ENCODE measurements at places on chromosomes 13 and 19. TPM values are rescaled to one million over a fixed set of nuclear protein-coding genes. Genes with fewer than 3 reads are reported as not detected.
A peak's percentile ranks its signal among the peaks of the same experiment; 100 is the strongest.

- H3K27me3 ChIP-seq = peaks cover 4% of the 10 kb centered on the region
- no peak overlapping the region for H3K4me3 ChIP-seq
- H3K4me1 ChIP-seq = peaks cover 8% of the 10 kb centered on the region
- no peak overlapping the region for H3K27ac ChIP-seq
Observed at GRCh38 chr13:113928685-113929627, 44.9 kb downstream of the C13orf46 start.

DNA sequence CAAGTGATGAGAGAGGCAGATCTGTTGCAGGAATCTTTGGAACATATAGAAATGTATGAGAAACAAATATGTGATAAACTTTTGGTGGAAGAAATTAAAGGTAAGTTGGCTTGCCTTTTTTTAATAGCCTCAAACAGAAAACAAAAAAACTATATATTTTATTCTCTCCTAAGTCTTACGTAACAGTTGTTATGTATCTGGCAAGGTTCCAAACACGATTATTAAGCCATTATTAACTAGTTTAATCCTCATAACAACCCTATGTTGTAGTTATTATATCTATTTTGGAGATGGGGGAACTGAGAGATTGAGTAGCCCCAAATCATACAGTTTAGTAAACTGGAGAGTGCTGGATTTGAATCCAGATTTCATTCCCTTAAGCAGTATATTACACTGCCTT, 14.7 kb downstream of the NAA16 start:
- no peaks in the 10 kb centered on the region for H3K27me3 ChIP-seq
- no peak overlapping the region for H3K4me3 ChIP-seq
- no peak for DNase-seq
- no peak overlapping the region for H3K27ac ChIP-seq
- peaks cover 8% of the 10 kb centered on the region for H3K4me1 ChIP-seq
- H3K36me3 ChIP-seq = peaks cover 52% of the 10 kb centered on the region

GRCh38 chr13:95207769-95208366, 93.4 kb downstream of the ABCC4 start:
- no peak overlapping the region for H3K4me3 ChIP-seq
- no peaks in the 10 kb centered on the region for H3K4me1 ChIP-seq
- H3K27ac ChIP-seq = no peak overlapping the region

The ESD gene
- total RNA-seq = 34.1 TPM

DNA sequence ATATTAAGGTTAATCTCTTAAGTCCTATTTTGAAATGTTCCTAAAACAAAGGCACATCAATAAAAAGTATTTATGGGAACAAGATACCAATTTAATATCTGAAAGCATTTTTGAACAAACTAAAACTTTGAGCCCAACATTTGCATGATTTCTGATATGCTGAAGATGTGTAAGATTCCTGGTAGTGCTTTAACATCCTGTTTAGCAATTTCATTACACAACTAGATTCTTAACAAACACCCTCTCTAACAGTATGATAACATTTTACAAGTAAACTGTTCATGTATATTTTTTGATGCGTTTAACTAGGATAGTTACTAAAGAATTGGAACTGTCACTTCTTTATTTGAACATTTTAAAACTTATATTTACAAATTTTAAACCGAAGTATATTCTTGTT, 63.9 kb downstream of the DACH1 start:
- H3K27ac ChIP-seq = no peak overlapping the region
- DNase-seq = no peak
- no peak overlapping the region for H3K4me3 ChIP-seq
- no peaks in the 10 kb centered on the region for H3K36me3 ChIP-seq
- H3K4me1 ChIP-seq = no peaks in the 10 kb centered on the region

The SPINT2 gene
- 26.5 TPM for total RNA-seq

The ANKLE1 gene
- total RNA-seq = 0.85 TPM

DNA sequence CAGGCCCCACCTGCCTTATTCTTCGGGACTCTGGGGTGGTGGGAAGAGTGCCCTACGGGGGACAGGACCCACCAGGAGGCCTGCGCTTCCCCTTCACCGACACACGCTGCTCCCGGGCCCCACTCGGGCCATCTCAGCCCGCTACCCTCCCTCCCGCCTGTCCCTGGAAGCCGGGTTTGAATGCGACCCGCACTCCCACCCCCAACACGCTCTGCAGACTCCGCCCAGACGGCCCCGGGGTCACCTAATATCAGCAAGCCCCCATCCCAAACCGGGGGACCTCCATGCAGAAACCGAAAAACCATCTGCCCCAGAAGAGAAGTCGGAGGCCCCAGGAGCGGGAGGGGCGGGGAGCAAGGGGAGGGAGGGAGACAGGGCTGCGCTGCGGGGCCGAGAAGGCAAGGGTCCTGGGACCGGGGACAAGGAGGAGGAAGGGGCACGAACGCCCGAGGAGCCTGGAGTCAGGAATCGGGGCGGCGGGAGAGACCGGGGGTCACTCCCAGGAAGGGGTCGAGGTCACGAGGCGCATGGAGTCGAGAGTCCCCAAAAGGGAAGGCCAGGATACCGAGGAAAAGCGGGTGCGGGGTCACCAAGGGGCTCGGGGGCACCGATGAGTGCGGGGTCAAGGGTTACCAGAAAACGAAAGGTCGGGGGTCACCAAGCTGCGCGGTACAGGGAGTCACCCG, 766 bp downstream of the SBNO2 start:
- H3K27me3 ChIP-seq = no peaks in the 10 kb centered on the region
- DNase-seq = peak; percentile 50
- peak overlapping the region; percentile 83 for H3K4me3 ChIP-seq
- peaks cover 58% of the 10 kb centered on the region for H3K4me1 ChIP-seq
- peak overlapping the region; percentile 68 for H3K27ac ChIP-seq
- H3K36me3 ChIP-seq = peaks cover 10% of the 10 kb centered on the region

GRCh38 chr19:1610579-1610978, 5.3 kb upstream of the UQCR11 start:
- H3K27me3 ChIP-seq = no peaks in the 10 kb centered on the region
- peak; percentile 47 for DNase-seq
- H3K4me1 ChIP-seq = peaks cover 46% of the 10 kb centered on the region
- H3K27ac ChIP-seq = no peak overlapping the region
- peaks cover 39% of the 10 kb centered on the region for H3K36me3 ChIP-seq

The LGI4 gene
- 0.69 TPM for total RNA-seq

The DAND5 gene
- not detected for total RNA-seq

- no peak overlapping the region for H3K4me3 ChIP-seq
- H3K36me3 ChIP-seq = no peaks in the 10 kb centered on the region
- peaks cover 23% of the 10 kb centered on the region for H3K4me1 ChIP-seq
- no peak overlapping the region for H3K27ac ChIP-seq
- no peaks in the 10 kb centered on the region for H3K27me3 ChIP-seq
Observed at GRCh38 chr13:97212004-97212403, 10.1 kb upstream of the MBNL2 start.

GRCh38 chr13:110415669-110416068, 108.6 kb downstream of the COL4A2 start:
- no peak overlapping the region for H3K4me3 ChIP-seq
- DNase-seq = no peak
- H3K36me3 ChIP-seq = no peaks in the 10 kb centered on the region

- peaks cover 42% of the 10 kb centered on the region for H3K4me1 ChIP-seq
- DNase-seq = peak; percentile 26
- no peaks in the 10 kb centered on the region for H3K36me3 ChIP-seq
- peak overlapping the region; percentile 74 for H3K27ac ChIP-seq
- H3K27me3 ChIP-seq = no peaks in the 10 kb centered on the region
Observed at GRCh38 chr19:43438291-43439031, 23.8 kb downstream of the TEX101 start.

DNA sequence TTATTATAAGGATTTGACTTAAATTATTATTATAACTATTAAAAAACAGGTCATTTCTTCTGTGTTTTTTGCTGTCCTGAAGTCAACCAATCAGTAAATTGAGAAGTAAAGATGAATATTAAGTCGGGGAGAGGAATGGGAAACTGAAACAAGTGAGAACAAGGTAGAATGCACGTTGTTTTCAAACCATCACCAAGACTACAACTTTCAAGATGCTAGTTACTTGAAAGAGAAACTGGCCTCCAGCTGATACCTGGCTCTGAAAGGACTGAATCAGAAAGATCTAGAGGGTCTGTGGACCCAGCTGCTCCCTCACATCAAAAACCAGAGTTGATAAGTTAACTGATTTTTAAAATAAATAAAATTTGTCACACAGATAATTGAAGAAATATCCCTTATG, 1301.5 kb upstream of the ATXN8OS start:
- H3K27ac ChIP-seq = no peak overlapping the region
- no peaks in the 10 kb centered on the region for H3K27me3 ChIP-seq
- no peaks in the 10 kb centered on the region for H3K36me3 ChIP-seq

The SMIM17 gene
- not detected for total RNA-seq

GRCh38 chr13:41401366-41401765, 56.0 kb upstream of the RGCC start:
- H3K27me3 ChIP-seq = no peaks in the 10 kb centered on the region
- no peaks in the 10 kb centered on the region for H3K36me3 ChIP-seq
- H3K4me1 ChIP-seq = no peaks in the 10 kb centered on the region
- H3K4me3 ChIP-seq = no peak overlapping the region
- no peak overlapping the region for H3K27ac ChIP-seq
- DNase-seq = no peak

The GRIN2D gene
- total RNA-seq = not detected

The LILRB1 gene
- total RNA-seq = 0.22 TPM

DNA sequence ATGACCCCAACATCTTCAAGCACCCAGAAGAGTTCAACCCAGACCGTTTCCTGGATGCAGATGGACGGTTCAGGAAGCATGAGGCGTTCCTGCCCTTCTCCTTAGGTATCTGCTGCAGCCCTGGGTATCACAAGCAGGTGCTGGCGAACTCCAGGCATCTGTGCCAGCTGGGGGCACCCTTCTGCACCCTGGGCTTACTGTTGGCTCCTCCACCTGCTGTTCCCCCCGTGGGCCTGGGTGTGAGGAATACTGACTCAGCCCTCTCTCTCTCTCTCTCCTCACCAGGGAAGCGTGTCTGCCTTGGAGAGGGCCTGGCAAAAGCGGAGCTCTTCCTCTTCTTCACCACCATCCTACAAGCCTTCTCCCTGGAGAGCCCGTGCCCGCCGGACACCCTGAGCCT, 13.0 kb downstream of the CYP2S1 start:
- H3K36me3 ChIP-seq = no peaks in the 10 kb centered on the region
- H3K27ac ChIP-seq = no peak overlapping the region
- no peak for DNase-seq
- H3K4me1 ChIP-seq = peaks cover 9% of the 10 kb centered on the region

GRCh38 chr13:46640843-46641242, 87.9 kb downstream of the LRCH1 start:
- DNase-seq = no peak
- no peak overlapping the region for H3K27ac ChIP-seq
- no peak overlapping the region for H3K4me3 ChIP-seq
- peaks cover 5% of the 10 kb centered on the region for H3K4me1 ChIP-seq
- no peaks in the 10 kb centered on the region for H3K27me3 ChIP-seq

- H3K27me3 ChIP-seq = no peaks in the 10 kb centered on the region
- no peak overlapping the region for H3K27ac ChIP-seq
- H3K4me3 ChIP-seq = peak overlapping the region; percentile 47
- H3K4me1 ChIP-seq = peaks cover 17% of the 10 kb centered on the region
- peak; percentile 85 for DNase-seq
- no peaks in the 10 kb centered on the region for H3K36me3 ChIP-seq
Observed at GRCh38 chr13:33678906-33679657, 138.9 kb upstream of the RFC3 start.

- no peaks in the 10 kb centered on the region for H3K4me1 ChIP-seq
- H3K27ac ChIP-seq = no peak overlapping the region
- no peaks in the 10 kb centered on the region for H3K36me3 ChIP-seq
- DNase-seq = no peak
Observed at GRCh38 chr13:111519041-111519440, 198.6 kb downstream of the TEX29 start.

The PGLYRP2 gene
- not detected for total RNA-seq

DNA sequence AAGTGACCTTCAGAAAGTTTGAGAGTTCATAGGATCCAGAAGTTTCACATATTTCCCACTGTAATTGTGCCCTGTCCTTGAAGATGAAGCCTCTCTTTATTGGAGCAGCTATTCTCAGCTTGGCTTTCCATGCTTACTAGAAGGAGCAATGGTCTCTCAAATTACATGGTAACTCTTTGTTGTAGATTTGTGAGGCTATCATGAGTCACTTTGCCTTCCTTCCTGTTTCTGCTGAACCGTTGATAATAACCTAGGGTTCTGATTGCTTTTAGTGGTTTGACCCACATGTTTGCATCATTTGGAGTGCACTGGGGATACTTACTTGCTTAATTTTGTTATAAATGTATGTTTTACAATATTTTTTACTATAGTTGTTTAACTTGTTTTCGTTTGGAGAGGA, 772.9 kb upstream of the SLITRK6 start:
- no peak for DNase-seq
- H3K4me1 ChIP-seq = no peaks in the 10 kb centered on the region
- no peak overlapping the region for H3K27ac ChIP-seq
- H3K27me3 ChIP-seq = no peaks in the 10 kb centered on the region
- H3K36me3 ChIP-seq = no peaks in the 10 kb centered on the region

DNA sequence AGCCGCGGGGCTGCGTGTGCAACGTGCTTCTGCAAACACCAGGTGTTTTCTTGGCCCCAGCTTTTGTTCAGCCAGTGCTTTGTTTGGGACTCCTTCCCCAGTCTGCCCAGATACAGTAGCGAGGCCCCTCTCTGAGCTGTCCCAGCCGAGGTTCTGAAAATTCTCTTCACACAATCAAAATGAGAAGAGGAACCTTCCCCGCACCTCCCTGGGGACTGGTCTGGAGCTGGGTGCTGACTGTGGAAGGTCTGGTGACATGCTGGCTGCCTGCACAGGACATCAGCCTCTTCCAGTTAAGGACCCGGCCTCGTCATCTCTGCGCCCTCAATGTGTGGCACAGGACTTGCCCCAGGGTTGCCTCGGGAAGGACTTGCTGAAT, 4.2 kb downstream of the ATP4A start:
- H3K27ac ChIP-seq = no peak overlapping the region
- H3K4me1 ChIP-seq = peaks cover 17% of the 10 kb centered on the region
- H3K27me3 ChIP-seq = peaks cover 36% of the 10 kb centered on the region
- no peak overlapping the region for H3K4me3 ChIP-seq

- no peak overlapping the region for H3K4me3 ChIP-seq
- H3K4me1 ChIP-seq = no peaks in the 10 kb centered on the region
- no peaks in the 10 kb centered on the region for H3K27me3 ChIP-seq
- H3K27ac ChIP-seq = no peak overlapping the region
Observed at GRCh38 chr13:39982745-39983144, 327.3 kb downstream of the COG6 start.

The F7 gene
- total RNA-seq = not detected

The CATSPERD gene
- not detected for total RNA-seq

DNA sequence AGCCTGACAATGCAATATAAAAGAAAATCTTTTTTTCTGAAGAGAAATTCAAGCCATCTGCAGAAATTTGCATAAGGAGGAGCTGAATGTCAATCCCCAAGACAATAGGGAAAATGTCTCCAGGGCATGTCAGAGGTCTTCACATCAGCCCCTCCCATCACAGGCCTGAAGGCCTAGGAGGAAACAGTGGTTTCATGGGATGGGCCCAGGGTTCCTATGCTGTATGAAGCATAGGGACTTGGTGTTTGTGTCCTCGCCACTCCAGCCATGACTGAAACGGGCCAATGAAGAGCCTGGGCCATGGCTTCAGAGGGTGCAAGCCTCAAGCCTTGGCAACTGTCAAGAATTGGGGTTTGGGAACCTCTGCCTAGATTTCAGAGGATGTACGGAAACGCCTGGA, 883.5 kb downstream of the UQCRFS1 start:
- no peaks in the 10 kb centered on the region for H3K27me3 ChIP-seq
- no peak overlapping the region for H3K27ac ChIP-seq
- no peaks in the 10 kb centered on the region for H3K4me1 ChIP-seq
- DNase-seq = no peak
- no peak overlapping the region for H3K4me3 ChIP-seq
